Inflammatory macrophage treated with lipopolysaccharide for 1 hour (primary cell): ENCODE measurements at places on chromosomes 4 and X.

DNA sequence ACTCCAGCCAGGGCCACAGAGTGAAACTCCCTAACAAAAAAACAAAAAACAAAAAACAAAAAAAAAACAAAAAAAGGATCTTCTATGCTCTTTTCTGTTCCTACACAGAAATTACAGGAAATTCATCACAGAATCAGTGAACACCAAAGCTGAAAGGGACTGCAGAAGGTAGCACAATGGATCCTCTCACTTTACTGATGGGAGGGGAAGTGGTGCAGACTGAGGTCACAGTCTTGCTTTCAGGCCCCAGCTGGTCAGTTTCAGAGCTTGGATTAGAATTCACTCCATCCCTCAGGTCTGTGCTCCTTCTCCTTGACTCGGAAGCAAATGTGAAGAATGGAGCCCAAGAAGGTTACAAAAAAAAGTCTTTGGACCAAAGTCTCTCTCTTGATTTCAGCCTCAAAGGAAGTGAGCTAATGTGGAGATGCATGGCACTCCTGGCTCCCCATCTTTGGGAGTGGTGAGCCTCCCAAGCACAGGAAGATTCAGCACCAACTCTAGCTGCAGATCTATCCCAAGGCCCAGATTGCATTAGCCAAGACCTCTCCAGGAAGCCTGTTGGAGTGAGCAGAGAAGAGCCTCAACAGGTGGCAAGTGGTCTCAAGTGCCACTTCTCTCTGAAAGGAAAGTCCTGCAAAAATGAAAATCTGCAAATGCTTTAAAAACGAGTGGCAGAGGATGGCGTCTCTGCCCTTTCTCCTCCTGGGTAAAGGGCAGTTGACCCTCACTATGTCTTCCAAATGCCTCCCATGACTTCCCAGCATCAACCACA is 176.0 kb downstream of the MAML3 start:
- DNase-seq = no peak

- DNase-seq = no peak
Measured at GRCh38 chr4:186258216-186258811, 7.7 kb upstream of the F11 start.

DNA sequence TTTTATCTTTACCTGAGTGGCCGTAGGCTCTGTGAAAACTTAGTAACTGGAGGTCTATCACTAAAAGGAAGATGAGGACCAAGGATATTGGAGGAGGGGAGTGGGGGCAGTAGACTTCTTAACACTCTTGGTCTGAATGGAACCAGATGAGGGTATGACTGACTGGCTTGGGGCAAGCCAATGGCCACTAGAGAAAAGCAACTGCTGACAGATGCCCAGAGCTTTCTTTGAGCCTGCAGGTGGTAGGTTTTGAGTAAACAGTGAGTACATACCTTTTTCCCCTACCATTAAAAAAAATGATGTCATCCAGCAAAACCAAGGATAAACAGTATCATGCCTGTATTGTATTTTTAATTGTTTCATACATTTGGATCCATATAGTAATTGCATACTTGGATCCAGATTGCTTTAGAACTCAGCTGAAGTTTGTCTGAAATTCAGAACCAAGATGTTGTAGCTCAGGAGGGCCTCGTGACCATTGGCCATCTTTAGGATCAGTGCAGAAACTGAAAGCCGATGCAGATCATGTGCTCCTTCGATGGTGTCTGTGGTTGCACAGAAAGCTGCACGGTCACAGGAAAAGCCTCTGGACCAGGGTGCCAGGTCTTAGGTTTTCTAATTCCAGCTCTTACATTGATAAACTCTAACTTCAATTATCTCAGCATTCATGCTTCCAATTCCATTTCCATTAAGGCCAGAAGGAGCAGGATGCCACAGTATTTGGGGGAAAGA is 131.0 kb downstream of the PDGFRA start:
- no peak for DNase-seq

- DNase-seq = no peak
Measured at GRCh38 chr4:85966373-85966772, 393.5 kb downstream of the MAPK10 start.

GRCh38 chr4:101292901-101293300 is 54.4 kb downstream of the PPP3CA start:
- no peak for DNase-seq

- no peak for DNase-seq
Measured at GRCh38 chr4:155749041-155749440, 9.8 kb upstream of the GUCY1B1 start.

- DNase-seq = no peak
Measured at GRCh38 chrX:71367396-71367795, 1.2 kb downstream of the TAF1 start.

- DNase-seq = no peak
Measured at GRCh38 chr4:54289316-54289715, 60.2 kb downstream of the PDGFRA start.

DNA sequence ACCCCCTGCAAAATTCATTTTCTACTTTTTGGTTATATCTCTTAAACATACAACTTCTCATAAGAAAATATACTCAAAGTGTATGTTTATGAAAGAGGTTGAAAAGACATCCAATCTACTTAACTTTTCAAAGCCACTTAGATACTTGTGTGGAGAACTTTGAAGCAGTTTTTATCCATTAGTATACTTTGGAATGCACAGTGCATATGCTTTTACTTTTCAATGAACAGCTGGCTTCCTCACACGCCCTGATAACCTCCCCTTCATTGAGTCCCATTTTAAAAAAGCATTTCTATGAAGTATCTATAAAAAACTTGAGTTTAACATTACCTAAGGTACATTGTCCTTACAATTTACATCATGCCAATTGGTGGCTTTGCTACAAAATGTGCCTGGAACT is 73.8 kb downstream of the VEGFC start:
- DNase-seq = no peak

GRCh38 chrX:39258331-39258730 is 457.1 kb downstream of the MID1IP1 start:
- DNase-seq = no peak

GRCh38 chr4:127846061-127846460 is 34.6 kb upstream of the PLK4 start:
- no peak for DNase-seq

DNA sequence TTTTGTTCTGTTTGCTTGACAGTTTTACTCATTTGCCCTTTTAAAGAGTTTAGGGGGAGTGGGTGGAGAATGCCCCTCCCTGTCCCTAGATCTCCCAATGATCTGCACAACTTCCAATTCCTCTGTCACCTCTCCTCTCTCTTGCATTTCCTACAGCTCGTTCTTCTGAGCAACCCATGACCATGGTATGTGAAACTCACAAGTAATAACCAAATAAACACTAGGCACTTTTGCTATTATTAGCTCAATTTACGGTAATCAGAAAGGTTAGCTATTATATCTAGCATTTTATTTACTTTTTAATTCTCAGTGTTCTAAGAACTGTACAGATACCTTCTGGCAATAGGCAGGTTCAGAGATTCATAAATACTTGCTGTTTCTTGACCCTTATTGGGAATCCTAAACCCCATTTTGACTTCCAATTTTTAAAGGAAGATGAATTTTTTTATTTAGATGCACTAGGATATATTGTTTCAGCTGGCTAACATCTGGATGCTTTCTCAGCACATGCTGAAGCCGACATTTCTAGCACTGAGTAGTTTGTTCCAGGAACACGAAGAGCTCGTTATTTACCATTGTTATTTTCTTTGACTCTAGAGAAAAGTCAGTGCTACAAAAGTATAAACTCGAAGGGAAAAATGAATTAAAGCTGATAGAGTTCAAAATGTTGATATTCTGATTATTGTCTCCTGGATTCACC is 194.7 kb upstream of the TLL1 start:
- no peak for DNase-seq

DNA sequence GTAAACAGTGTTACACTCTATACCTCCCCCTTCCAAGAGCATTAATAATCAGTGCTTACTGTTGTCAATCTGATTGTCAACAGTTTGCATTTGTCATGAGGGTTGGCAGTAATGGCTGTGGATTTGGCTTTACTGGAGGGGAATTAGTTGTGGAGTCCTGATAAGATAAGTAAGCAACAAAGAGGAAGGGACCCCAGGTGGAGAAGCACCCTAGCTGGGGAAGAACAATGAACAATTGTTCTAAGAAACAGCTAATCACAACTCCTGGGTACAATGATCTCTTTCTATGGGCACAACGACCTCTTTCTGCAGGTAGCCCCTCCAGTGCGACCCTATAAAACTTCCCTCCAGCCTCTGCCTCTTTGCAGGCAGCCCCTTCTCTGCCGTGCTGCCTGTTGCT is 53.2 kb upstream of the CDKN2AIP start:
- DNase-seq = no peak

GRCh38 chr4:26207631-26208030 is 113.2 kb upstream of the RBPJ start:
- no peak for DNase-seq

DNA sequence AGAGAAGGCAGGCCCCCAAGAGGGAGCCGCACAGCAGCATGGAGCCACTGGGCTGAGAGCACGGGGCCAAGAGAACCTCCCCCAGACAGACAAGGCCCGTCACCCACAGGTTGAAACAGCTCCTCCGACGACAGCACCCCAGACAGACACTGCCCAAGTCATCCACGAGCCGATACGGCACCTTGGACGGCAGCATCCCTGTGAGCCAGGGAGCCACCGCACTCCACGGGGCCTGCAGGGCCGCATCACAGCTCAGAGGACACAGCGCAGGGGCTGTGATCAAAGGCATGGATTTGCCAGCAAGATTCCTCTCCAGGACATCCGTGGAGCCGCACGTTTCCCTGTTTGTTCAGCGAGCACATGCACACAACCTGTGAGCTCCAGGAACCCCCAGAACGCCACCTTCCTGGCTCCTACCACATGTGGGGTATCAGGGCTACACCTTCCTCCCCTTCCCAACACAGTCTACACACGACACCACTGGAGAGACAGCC is 3.9 kb downstream of the CTBP1 start:
- no peak for DNase-seq

GRCh38 chrX:5306654-5307121 is 922.0 kb downstream of the NLGN4X start:
- no peak for DNase-seq

- DNase-seq = no peak
Measured at GRCh38 chr4:136935871-136936270, 596.4 kb downstream of the PCDH18 start.

GRCh38 chrX:38166478-38167083 is 54.1 kb downstream of the SRPX start:
- peak; percentile 62 for DNase-seq

GRCh38 chr4:152207378-152207720 is 328.5 kb downstream of the FBXW7 start:
- DNase-seq = no peak

DNA sequence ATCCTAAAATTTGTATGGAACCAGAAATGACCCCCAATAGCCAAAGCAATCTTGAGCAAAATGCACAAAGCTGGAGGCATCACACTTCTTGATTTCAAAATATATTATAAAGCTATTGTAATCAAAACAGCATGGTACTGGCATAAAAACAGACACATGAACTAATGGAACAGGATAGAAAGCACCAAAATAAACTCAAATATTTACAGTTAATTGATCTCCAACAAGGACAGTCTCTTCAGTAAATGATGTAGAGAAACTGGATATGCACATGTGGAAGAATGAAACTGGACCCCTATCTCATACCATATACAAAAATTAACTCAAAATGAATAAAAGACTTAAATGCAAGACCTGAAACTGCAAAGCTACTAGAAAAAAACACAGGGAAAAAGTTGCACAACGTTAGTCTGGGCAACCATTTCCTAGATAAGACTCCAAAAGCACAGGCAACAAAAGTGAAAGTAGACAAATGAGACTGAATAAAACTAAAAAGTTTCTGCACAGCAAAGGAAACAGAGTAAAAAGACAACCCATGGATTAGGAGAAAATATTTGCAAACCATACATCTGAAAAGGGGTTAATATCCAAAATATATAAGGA is 64.9 kb downstream of the CD99L2 start:
- no peak for DNase-seq

GRCh38 chr4:119103263-119103662 is 32.4 kb upstream of the MYOZ2 start:
- DNase-seq = peak; percentile 74

DNA sequence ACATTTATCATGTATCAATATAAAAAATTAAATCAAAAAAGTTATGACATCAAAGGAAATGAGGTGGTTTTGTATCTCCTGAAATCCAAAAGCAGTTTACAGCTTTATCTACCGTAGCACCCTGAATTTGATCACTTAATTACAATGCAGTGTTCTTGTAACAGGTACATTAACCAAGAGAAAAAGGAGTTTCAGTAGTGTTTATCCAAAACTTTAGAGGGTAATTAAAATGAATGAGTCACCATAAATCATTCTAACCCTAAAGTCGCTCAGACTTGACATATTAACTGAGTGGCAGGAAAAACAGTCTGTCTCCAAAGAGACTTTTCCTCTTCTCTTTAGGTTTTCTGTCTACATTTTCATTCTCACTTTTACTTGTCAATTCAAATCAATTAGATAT is 907.6 kb upstream of the EPHA5 start:
- no peak for DNase-seq

DNA sequence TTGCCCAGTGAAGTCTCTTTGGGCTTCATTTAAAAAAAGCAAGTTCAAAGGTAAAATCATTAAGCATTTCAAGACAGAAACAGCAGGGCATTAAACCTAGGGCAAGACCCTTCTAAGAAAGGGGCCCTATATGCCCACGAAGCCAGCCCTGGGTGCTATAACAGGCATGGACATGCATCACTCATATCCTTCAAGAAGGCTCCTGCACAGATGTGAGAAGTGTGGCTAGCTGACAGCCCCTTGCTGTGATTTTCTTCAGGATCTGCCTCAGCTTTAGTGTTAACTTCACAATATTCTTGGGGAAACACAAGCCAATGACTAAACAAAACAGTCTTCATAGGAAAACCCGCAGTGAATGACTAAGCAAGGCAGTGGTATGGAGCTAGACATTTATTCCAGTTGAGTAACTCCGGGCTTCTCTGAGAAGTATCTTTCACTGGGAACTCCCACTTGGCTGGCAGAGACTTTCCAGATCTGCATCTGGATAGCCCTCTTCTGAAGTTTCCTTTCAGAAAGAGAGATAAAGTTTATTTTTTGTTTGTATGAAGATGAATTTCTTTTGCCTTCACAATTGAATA is 11.9 kb upstream of the MAOA start:
- DNase-seq = peak; percentile 76

- DNase-seq = no peak
Measured at GRCh38 chrX:101190736-101191135, 28.9 kb upstream of the DRP2 start.

- DNase-seq = no peak
Measured at GRCh38 chrX:12936947-12937346, 30.5 kb downstream of the TLR8 start.

GRCh38 chrX:27254656-27255055 is 208.5 kb downstream of the PPP4R3C start:
- DNase-seq = peak; percentile 70
